Epithelial cell of prostate (primary cell): ENCODE measurements at places on chromosomes 1 and 21.

GRCh38 chr1:182114627-182115023 is 53.1 kb upstream of the ZNF648 start:
- no peak for DNase-seq

DNA sequence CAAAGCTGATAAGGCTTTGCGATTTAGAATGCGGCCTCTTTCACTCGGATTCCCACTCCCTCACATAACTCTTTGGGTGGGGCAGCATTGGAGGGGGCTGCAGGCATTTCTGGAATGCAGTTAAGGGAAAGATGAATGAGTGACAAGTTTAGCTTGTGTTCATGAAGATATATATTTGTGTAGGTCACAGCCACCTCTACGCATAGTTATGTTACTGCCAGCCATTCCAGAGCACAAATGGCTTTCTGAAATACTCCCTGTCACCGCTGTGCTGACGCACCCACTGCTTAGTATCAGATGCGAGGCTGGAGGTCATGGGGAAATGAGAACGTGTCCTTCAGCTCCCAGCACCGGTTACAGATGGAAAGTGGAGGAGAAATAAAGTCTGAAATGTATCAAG is 54.1 kb upstream of the ATP1A1 start:
- no peak for DNase-seq

DNA sequence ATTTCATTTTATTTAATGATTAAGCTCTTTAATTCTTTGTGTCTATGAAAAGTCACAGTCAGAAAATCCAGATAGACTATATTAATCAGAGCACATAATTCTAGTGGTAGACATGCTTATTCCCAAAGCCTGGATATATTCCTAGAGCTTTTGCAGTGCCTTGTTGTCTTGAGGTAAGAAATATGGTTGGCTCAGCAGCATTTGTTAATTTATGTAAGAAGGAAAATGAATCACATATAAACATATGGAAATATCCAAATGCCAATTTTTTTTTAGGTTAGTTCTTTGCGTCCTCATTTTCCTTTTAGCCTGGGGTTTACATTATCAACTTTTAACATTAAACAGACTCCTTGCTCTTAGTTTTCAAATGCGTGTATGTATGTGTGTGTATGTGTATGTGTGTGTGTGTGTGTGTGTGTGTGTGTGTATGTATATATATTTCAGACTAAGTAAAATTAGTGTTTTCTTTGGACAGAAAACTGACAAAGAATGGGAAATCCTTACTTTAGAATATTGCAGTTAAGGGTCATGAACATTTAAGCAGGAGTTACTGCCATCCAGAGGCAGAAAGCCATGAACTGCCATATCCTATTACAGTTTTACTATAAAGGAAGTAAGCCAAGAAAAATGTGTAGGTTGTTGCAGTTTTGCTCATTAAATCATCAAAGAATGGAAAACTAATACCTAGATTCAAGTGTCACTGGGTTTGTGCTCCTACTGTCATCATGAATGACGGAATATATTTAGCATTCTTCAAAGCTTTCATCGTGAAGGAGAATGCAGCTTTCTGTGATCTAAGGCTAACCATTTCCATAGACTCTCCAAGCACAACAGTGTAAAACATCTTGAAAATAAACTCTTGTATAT is 477.1 kb upstream of the NR5A2 start:
- no peak for DNase-seq

DNA sequence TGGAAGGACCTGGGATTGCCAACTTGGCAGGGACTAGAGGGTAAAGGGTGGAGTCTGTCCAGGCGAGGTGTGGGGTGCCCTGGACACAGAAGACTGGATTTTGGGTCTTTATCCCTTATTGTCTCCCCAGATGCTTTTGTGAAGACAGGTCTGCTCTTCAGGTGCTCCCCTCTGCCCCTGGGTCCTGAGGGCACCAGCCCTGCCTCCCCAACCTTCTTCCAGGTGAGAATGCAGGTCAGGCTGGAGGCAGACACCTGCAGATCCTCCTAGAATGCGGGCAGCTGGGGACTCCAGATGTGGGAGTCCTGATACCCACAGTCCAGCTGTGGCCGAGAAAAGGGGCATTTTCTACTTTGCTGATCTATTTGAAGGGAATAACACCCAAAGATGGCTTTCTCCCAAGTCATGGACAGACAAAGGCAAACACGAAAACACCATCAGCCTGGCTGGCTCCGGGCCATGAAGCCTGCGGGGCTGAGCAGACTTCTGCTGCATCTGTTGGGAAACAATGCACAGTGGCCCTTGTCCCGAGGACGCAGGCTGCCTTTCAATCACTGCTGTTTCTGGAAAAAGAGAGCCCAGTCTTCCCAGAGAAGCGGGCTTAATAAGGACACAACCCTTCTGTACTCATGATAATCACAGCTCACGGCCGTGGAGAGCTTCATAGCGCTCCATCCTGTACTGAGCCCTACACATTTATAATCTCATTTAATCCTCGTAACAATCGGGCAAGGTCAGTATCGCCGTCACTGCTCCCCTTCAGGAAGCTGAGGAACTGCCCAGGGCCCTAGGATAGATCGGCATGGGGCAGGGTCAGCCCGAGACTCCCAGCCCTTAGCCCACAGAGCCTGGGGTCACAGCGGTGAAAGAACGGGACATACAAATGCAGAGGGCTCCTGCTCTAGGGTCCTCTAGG is 62.0 kb upstream of the ABCG1 start:
- DNase-seq = no peak

DNA sequence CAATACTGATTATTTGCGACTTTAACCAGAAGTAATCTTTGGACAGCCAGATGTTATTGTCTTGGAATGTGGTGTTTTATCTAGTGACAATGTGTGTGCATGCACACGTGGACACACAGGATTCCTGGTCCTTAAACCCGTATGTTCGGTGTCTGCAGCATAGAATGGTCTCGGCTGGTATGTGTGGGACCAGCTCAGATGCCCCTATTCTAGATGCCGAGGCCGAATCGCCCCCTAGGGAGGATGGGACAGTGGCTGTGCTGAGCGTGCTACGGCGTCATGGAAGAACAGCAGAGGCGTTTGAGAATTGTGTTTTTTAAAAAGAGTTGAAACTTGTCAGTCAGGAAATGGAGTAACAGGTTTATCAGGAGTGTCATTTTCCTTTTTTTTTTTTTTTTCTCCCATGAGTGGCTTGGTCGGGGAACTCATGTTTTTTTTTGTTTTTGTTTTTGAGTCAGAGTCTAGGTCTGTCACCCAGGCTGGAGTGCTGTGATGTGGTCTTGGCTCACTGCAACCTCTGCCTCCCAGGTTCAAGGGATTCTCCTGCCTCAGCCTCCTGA is 30.1 kb downstream of the SKI start:
- DNase-seq = no peak

DNA sequence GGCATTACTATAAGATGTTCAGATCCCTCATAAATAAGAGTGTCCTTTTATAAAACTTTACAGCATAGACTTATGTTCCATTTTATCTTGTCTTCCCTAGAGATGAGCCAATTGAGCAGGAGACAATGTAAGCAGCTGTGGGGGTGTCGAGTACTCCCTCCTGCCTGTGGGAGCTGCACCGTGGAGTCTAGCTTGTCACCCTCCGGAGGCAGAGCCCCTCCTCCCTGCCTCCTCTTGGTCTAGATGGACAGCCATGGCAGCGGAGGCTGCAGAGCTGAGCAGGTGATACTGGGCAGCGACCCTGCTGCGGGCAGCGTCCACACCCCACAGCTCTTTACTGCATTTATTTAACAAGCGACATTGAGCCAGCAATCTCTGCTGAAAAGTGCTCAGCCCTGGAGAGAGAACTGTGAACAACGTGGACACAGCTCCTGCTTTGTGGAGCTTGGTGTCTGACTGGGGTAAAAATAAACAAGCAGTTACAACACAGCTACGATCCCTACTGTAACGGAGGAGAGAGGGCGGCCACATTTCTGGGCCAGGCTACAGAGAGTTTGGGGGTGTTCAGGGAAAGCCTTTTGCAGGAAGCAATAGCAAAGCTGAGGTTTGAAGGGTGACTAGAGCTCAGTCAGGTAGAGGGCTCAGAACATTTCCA is 12.8 kb upstream of the KIF21B start:
- DNase-seq = no peak
